ENCODE measurements at places on chromosomes 2 and 18.

DNA sequence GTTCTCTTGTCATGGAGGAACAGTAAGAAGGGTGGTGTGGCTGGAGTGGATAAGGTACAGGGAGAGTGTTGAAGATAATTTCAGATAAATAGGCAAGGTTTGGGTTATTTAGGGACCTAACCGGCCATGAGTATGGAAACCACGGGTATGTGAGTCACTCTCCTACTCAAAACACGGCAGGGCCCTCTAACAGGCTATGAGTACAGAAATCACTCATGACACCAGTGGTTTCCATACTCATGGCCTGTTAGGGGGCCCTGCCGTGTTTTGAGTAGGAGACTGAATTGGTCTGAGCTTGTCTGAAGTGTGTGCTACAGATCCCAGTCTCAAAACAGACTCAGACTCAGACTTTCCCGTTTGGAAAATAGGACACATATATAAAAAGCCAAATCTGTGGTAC, 428.4 kb upstream of the HNMT start:
- DNase-seq: no peak

DNA sequence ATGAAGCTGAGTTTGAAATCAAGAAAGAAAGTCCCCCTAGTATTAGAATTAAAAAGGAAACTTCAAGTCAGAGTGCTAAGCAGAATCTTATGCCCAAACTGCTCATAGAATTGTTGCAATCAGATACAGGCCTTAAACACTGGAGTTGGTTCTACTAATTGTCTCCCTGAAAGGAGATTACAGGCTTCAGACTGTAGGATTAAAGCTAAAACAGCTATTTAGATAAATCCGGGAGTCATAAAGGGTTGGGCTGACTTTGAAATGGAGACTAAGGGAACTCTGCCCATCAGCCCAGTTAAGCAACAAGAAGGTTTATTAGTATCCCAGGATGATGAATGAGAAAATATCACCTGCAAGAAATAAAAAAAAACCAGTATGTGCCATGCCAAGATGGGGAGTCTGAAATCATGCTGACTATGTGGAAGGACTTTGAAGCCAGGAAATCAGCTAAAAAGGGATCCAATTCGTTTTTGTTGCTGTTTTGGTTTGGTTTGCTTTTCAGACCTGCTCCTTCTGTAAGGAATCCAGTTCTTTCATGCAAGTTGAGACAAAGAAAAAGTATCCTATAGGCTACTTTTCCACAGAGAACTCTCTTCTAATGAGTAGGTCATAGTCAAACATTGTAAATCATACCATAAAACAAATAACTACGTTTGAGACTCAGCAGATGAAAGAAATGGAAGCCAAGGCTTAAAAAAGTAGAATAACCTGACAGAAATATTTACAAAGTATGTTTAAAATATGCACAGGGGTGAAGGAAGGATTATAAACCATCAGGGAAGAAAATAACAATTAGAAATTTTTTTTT, 37.6 kb upstream of the MSTN start:
- no peak for DNase-seq

DNA sequence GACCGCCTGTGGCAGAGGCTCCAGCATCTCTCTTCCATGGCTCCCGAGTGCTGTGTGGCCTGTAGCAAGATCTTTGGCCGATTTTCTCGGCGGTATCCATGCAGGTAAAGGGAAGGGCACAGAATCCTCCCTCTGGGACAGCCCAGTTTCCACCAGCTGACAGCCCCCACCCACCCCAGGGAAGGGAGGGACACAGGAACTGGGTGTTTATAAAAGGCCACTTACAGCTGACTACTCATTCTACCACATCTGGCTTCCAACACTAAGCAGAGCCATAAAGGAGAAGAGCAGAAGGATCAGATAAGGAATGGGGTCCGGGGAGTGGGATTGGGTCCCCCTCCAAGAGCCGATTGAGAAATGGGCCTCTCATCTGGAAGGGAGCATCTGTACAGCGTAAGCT, 20.2 kb downstream of the RUFY4 start:
- DNase-seq: no peak

- DNase-seq: no peak
Measured at GRCh38 chr2:100563407-100564247, 834 bp downstream of the PDCL3 start.

DNA sequence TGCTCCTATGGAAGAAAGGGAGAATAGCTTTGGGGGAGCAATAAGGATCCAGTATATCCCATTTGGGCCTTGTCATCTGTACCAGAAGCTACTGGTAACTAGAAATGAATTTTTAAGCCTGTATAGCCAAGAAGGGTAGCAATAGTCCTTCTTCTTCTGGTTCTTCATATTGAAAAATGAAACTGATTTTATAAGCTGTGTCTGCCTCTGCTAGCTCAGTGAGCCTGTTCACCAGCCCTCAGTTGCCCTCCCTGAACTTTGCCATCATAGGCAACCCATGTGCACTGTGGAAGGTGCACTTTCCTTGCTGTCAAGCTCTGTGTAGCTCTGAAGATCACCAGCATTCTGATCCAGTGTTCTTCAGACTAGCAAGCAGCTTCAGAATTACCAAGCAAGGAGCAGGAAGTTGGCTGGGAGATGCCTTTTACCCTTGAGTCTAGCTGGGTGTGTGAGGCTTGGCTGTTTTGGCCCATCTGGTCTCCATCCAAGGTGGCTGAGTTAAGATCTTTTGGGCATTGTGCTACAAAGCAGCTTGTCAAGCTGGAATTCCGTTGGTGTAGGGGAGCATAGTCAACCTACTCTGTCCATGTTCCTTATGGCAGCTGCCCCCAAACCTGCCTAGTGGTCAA, 55.8 kb upstream of the MGAT5 start:
- DNase-seq: no peak

DNA sequence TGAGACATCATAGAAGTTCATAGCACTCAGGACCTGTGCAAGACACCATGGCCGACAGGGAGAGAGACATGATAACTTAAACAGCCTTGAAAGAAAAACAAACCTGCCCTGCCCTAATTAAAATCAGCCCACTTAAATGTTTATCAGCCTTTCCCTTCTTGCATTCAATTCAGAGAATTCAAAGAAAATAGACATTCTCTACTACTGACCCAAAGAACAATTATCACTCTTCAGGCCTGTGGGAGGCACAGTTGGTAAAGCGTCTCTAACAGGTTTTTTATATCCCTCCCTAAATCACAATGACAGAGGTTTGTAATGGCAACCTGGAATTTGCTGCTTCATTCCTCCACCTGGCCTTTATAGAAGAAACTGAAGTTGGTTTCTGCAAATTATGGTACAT, 1.7 kb downstream of the CDK15 start:
- DNase-seq: no peak

- no peak for DNase-seq
Measured at GRCh38 chr2:8033546-8034096, 648.2 kb upstream of the ID2 start.

GRCh38 chr2:173667415-173667814, 297.8 kb downstream of the SP3 start:
- no peak for DNase-seq

- no peak for DNase-seq
Measured at GRCh38 chr2:85503168-85503850, 35.7 kb upstream of the MAT2A start.

DNA sequence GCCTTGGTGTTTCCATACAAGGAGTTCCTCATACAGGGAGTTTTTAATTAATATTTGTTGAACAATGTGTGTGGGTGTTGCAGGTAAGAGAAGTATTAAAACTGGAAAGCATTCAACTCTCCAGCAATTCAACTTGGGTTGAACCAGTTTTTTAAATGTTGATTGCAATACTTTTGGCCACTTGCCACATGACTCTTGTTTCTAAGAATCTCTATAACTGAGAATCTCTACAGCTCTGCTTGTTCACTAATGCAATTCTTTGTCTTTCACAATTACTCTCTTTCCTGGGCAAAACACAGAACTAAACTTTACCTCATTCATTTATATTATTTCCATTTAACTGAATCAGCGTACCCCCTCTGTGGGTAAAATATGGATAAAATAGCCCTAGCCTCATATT, 429.4 kb downstream of the ARHGAP15 start:
- DNase-seq: no peak

- DNase-seq: no peak
Measured at GRCh38 chr2:34308140-34308539, 709.0 kb upstream of the FAM98A start.

GRCh38 chr2:174335988-174336500, 1.3 kb downstream of the SP9 start:
- no peak for DNase-seq

GRCh38 chr2:122851161-122851560, 1095.7 kb downstream of the TSN start:
- DNase-seq: no peak

DNA sequence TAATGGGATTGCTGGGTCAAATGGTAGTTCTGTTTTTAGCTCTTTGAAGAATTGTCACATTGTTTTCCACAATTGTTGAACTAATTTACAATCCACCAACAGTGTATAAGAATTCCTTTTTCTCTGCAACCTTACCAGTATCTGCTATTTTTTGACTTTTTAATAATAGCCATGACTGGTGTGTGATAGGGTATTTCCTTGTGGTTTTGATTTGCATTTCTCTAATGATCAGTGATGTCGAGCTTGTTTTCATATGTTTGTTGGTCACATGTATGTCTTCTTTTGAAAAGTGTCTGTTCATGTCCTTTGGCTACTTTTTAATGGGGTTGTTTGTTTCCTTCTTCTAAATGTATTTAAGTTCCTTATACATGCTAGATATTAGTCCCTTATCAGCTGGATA, 322.3 kb downstream of the CDH2 start:
- no peak for DNase-seq

DNA sequence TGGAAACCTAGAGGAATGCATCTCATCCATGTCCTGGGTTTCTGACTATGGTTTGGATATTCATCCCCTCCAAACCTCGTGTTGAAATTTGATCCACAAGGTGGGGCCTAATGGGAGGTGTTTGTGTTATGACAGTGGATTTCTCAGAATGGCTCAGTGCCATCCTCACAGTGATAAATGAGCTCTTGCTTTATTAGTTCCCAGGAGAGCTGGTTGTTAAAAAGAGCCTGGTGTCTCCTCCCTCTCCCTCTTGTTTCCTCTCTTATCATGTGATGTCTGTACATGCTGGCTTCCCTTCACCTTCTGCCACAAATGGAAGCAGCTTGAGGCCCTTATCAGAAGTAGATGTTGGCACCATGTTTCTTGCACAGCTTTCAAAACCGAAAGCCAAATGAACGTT, 424.3 kb downstream of the DCC start:
- no peak for DNase-seq

GRCh38 chr18:31661965-31662364, 22.4 kb downstream of the B4GALT6 start:
- no peak for DNase-seq

- DNase-seq: no peak
Measured at GRCh38 chr18:26429535-26430226, 118.7 kb downstream of the KCTD1 start.

- no peak for DNase-seq
Measured at GRCh38 chr2:239381709-239382134, 19.1 kb downstream of the HDAC4 start.

DNA sequence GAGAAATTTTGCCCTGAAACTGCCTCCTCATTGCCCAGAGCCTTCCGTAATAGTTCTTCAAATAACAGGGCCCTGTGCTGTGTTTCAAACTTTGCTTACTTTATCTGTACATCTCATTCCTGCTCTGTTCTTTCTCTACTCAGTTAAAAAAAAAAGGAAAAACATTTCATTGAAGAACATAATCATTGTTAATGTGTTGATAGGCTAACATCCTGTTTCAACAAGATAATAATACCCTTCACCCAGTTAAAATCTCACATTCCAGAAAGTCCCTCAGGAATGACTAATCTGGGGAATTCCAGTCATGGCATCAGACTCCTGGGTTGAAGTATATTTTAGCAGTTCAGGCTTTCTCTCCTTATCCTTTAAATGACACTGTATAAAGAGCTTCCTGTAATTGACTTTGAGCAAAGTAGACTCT, 45.6 kb upstream of the ITGAV start:
- no peak for DNase-seq

- DNase-seq: no peak
Measured at GRCh38 chr2:138831691-138832090, 51.5 kb upstream of the NXPH2 start.

DNA sequence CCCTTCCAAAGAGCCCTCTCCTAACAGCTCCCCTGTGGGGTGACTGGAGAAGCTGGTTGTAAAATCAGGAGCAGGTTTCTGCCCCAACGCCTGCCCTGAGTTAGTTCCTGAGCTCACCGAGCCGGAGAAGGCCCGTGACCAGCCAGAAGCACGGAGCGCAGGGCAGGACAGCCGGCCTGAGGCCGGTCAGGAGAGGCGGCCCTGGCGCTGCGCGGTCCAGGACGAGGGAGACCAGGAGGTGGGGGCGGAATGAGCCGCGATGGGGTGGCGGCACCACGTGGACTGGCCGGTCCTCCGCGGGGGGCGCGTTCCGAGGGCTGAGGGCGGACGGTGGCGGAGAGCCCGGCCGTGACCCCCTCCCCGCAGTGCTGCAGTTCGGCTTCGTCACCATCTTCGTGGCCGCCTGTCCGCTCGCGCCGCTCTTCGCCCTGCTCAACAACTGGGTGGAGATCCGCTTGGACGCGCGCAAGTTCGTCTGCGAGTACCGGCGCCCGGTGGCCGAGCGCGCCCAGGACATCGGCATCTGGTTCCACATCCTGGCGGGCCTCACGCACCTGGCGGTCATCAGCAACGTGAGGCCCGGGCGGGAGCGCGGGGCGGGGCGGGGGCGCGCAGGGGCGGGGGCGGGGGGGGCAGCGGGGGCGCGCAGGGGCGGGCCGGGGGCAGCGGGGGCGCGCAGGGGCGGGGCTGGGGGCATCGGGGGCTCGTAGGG, 29.0 kb downstream of the ANO7 start:
- DNase-seq: peak; percentile 8

DNA sequence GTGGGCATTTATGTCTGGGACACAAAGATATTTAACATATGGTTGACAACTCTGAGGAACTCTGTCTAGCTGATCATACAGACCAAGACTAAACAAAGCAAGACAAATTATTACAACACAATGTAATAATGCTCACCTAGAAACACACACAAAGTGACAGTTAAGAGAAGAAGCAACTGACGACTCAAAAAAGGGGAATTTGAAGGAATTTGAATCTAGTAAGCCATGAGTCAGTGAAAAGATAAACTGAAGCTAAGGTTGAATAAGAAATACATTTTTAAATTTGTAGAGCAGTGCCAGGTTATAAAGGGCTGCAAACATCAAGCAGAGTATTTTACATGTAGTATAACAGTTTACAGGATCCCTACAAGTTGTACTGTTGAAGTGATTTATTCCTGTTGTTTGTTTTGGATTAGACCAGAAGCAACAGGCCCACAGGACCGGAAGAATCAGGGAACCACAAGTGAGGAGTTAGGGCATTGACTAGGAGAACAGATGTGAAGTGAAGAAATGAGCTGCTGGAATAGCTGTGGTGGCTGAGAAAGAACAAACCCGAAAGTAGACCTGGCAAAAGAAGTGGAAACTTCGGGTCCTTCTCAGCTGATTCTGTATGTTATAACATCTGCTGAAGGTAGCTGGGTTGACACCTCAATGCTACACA, 35.6 kb downstream of the IFIH1 start:
- no peak for DNase-seq

GRCh38 chr2:53544871-53545558, 222.6 kb upstream of the CHAC2 start:
- no peak for DNase-seq

GRCh38 chr2:200814276-200814815, 2.6 kb downstream of the BZW1 start:
- no peak for DNase-seq

GRCh38 chr18:22711192-22711685, 221.9 kb upstream of the RBBP8 start:
- no peak for DNase-seq

GRCh38 chr2:216015722-216016464, 2.5 kb upstream of the MREG start:
- no peak for DNase-seq

- no peak for DNase-seq
Measured at GRCh38 chr2:220913384-220913783, 658.7 kb downstream of the EPHA4 start.

- DNase-seq: no peak
Measured at GRCh38 chr2:20185176-20186022, 39.5 kb downstream of the SDC1 start.
